Esophagus muscularis mucosa (tissue), 4 donors: ENCODE measurements at places on chromosomes 16 and 17. TPM values are rescaled to one million over a fixed set of nuclear protein-coding genes. Genes with fewer than 3 reads are reported as not detected.

The RND2 gene
- total RNA-seq: 2.9 TPM

- no peak for DNase-seq
Measured at GRCh38 chr17:44170135-44170498, 387 bp upstream of the ASB16 start.

DNA sequence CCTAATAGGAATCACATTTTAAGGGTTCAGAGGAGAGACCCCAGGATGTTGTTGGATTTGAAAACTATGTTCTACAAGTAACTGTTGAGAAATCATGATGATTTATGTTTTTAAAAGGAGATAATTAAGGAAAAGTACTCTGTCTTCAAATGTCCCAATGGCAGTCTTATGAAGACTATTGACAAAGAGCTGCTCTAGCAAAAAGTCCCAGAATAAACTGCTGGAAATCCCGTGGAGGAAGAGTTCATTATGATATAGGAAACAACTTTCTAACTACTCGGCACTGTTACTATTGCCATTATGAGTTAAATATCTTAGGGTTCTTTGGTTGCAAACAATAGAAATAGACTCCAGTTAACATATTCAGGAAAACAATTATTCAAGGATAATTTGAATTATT is 65.6 kb upstream of the GAS7 start:
- DNase-seq: no peak

GRCh38 chr16:24855678-24856077 is 9.9 kb downstream of the SLC5A11 start:
- DNase-seq: no peak

GRCh38 chr16:58306327-58306726 is 11.5 kb upstream of the PRSS54 start:
- no peak for DNase-seq

DNA sequence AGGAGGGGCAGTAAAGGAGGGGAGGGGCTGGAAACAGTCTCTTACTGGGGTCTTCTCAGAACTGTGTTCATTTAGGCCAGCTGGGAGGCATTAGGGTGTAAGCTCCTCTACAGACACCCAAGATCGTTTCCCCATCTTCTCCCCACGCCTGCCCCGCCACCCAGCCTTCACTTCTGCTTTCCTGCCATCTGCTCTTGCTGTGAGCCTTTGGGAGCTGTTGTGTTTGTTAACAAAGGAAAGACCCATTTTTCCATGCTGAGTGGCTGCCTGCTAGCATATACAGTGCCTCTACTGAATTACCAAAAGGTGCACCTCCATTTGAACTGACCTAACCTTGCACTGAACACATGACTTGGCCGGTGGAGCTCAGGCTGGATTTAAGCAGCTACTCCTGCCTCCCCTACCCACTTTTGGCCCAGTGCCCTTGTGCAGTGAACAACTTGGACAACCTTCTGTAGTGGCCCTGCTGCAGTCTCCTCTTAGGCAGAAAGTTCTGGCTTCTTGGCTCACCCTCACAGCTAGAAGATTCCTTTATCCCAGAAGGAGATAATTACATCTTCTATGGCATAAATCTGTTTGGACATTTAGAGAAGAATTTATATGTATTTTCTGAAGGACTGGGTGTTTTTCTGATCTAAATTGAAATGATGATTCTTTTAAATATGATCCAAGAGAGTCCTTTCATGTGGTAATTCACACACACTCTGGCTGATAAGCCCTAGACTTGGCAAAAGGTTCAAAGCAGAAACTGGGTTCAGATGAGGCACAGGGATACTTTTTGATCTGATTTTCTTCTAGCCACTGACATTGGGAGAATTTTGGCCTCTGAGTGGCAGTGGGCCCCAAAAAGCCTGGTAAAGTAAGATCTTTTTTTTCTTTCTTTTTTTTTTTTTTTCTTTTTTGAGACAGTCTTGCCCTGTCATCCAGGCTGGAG is 81.9 kb upstream of the HNF1B start:
- DNase-seq: no peak

The TMEM235 gene
- total RNA-seq: not detected

DNA sequence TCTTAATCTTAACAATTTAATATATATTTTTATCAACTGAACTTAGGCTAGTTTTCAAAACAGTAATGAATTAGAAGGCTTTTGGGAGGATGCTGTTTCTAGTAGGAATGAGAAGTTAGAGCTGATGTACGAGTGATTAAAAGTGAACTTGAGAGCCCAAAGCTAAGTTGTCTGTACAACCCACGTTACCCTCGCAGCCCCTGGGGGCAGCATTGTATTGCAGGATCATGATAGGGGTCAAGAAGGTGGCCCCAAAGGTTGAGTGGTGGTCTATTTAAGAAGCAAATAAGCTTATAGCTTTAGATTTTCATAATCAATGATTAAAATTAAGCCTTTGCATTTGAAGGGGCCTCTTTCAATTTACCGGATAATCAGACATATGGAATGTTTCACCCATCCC is 33.7 kb upstream of the ALDH3A2 start:
- no peak for DNase-seq

GRCh38 chr17:27378482-27379175 is 77.6 kb upstream of the KSR1 start:
- DNase-seq: no peak

- DNase-seq: no peak
Measured at GRCh38 chr16:19997264-19997663, 76.4 kb downstream of the GPR139 start.

- no peak for DNase-seq
Measured at GRCh38 chr17:37247825-37248224, 128.0 kb upstream of the C17orf78 start.

DNA sequence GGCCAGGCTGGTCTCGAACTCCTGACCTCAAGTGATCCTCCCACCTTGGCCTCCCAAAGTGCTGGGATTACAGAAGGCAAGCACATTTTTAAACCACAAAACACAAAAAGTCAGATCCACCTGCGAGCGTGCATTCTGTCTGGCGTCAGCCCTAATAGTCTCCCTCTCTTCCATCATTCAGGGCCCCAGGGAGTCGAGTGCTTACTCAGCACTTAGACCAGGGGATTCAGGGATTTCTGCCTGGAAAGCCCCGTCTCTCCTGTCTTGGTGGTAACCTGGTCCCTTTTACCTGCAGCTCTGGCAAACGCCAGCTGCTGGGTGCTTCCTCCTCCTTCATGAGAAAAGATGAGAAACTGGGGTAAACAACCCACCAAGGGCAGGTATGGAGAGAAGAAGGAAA is 443.1 kb downstream of the SOX9 start:
- no peak for DNase-seq

The APOBR gene
- 1.3 TPM for total RNA-seq

DNA sequence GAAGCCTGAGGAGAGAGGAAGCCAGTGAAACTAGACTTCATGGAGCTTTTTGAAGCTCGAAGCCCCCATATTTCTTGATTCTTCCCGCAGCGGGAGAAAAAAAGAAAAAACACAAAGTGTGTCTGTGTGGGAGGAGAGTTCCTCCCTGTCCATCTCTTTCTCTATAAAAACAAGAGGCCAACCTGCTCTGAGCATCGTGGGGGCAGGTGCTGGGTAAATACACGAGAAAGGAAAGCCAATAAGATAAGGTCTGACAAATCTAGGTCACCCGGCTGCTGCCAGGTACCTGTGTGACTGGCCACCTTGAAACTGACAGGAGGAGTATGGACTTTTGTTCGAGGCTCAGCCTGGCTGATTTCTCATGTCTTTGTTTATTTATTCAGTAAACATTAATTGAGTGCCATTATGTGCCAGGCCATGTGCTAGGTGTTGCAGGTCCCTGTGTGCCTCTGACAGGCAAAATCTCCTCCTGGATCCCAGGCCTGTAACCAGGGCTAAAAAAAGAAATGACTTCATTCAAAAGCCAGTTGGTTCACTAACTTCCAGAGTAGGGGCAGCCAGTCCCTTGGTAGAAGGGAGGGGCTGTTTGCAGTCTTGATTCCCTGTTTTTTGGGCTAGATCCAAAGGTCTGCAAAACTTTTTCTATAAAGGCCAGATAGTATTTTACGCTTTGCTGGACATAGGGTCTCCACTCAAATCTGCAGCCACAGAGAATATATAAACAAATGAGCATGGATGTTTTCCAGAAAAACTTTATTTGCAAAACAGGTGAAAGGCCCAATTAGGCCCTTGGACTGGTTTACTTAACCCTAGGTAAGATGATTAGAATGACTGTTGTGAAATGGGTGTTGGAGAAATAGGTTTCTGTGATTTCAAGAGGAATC is 35.6 kb downstream of the YPEL2 start:
- DNase-seq: no peak

GRCh38 chr16:85750827-85751697 is at the start of gene C16orf74:
C16orf74 (minus strand) TSS chr16:85751096; CDS start chr16:85735217, 15,879 bp downstream.
- no peak for DNase-seq

- no peak for DNase-seq
Measured at GRCh38 chr17:30366536-30366935, 12.2 kb upstream of the CPD start.

DNA sequence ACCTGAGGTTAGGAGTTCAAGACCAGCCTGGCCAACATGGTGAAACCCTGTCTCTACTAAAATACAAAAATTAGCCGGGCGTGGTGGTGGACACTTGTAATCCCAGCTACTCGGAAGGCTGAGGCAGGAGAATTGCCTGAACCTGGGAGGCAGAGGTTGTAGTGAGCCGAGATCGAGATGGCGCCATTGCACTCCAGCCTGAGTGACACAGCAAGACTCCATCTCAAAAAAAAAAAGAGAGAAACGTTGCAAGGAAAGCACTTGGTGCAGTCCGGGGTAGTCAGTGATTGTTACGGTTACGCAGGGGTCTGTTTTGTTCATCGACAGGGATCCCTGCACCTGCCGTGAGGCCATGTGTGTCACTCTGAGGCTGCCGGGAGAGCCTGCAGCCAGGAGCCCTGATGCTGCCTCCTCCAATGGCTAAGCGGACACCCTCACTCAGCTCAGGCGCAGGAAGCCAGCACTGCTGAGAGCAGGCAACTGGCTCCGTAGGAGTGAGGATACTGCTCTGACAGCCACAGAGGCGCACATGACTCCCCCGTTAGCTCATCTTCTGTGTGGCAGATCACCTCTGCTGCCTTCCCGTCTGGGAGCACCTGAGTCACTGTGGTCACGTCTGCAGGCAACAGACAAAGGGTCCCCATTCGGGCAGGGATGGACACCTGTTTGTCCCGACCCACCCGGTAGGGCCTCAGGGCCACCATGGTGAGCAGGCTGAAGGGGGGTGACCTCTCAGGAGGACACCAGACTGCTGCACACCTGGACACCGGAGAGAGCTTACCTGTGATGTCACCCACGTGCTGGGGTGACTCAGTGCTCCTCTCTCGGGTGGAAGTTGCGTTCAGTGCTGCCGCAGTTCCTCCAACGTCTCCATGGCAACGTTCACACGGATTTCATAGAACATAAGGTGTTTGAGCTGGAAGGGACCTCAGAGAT is 5.2 kb upstream of the RAB26 start:
- no peak for DNase-seq

DNA sequence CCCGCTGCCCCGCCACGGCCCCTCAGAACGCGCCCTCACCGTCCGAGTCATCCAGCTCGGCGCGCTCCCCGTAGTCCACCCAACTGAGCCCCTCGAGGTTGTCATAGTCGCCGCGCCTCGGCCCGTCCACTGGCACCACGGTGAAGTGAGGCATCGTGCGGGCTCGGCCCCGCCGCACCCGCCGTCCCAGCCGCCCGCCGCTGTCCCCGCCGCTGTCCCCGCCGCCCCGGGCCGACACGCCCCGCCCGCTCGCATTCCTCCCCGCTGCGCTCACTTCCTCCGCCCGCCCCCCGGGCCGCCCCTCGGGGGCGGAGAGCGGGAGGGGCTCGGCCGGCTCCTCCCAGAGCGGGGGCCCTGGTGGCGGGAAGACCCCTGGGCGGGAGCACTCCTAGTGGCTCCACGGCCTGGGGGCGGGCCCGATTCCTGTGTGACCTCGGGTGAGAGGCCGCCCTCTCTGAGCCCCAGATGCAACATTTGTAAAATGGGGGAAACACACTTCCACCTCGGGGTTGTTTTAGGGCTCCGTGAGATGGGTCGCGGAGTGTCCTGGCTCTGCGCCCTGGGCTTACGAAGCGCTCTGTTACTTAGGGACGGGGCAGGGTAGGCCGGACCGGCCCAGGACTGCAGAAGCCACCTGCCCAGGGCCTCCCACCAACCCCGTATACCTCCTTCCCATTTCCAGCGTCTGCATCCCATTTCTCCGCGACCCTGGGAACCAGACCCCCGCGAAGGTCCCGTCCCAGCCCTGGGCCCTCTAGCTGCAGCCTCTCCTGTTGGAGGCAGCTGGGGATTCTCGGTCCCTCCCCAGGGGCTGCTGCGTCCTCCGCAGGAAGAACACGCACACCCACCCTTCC is at the start of gene SLC12A4:
Gene SLC12A4, minus strand, starts transcription at position 238 of the 854 bp plus-strand sequence. Its CDS starts 84 bp downstream, at position 154.
- no peak for DNase-seq

DNA sequence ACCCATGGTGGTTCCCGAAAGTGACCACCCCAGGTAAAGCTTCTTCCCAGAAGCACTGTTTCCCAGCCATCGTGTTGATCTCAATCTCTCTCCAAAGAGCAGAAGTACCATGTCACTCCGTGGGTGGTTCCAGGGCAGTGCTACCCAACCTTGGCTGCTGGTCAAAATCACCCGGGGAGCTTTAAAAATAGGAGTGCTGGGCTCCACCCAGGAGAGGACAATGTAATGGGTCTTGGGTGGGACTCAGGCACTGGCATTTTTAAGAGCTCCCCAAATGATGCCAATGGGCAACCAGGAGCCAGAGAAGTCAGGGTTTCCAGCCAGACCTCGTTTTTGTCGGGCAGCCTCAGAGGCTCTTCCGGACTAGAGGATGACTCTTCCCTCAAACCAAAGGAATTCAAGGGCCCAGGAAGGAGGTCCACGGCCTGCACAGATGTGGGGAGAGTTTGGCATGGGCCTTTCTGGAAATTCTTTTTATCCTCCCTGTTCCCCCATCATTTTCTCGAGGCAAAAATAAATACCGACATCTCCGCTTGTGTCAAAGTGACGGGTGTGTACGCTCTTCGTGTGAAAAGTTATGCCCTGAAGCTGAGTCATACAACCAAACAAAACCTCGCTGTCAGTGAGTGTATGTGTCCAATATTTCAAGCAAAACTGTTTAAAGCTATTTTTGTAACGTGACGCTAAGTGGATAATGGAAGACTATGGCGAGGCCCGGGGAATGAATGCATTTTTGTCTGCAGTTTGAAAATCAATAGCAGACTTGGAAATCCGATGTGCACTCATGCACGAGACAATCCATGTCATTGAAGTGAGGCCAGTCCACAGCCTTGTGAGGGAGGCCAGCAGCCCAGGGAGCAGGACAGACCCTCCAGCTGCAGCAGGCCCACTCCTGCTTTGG is 364.1 kb downstream of the FOXL1 start:
- DNase-seq: no peak

The C16orf87 gene
- total RNA-seq: 11.2 TPM

DNA sequence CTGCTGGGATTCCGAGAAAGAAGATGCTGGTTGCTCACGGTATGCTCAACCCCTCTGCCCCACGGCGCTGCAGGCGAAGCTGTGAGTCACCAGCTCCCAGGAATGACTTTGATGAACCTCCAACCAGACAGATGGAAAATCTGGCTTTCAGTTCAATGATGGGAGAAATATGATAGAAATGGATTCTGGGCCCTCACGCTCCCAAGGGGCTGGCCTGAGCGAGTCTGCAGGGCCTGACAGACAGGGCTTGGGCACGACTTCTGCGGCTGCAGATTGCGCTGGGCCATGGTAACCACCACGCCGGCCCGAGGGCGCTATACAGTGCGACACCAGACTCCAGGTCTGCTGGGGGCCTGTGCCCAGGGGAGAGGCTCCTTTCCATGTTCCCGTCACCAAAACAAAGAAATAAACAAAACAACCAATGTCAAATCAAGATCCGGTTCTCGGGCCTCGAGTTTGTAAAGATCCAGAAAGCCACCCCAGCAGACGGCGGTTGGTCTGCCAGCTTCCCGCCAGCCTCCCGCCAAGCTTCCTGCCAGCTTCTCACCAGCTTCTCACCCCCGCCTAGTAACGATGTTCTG is 11.1 kb upstream of the ABR start:
- DNase-seq: no peak

- DNase-seq: no peak
Measured at GRCh38 chr17:58232707-58233156, 5.7 kb upstream of the LPO start.
